ENCODE measurements at places on chromosomes 5 and 9.
A peak's percentile ranks its signal among the peaks of the same experiment; 100 is the strongest.

DNA sequence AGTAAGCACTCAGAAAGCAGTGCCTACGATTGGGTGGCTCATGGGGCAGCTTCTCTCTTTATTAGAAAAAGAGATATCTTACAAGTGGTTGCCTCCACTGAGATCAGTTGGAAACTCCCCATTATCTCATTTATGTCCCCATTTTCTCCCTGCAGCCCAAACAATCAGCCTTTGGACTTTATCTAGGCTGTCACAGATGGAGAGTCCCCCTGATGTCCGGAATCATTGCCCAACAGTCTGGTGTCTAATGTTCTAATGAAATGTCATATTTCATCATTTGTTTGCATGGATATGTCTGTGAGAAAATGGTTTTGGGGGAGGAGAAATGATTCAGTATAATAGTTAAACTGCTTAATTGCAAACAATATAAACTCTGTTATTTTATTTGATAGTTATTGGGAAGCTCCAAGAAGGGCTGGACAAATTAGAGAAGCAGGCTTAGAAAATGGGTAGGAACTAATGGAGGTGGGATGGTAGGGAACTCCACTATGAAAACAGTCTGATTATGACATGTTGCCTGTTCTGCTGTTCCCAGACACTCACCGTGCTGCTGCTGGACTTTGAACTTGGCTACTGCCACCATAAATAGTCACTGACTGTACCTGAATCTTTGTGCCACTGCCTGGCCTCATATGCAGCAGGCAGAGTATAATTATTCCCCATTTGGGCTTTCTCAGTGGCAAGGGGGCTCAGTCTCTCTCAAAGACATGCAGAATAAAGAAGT, 38.3 kb upstream of the SMAD5 start:
- no peak for DNase-seq

DNA sequence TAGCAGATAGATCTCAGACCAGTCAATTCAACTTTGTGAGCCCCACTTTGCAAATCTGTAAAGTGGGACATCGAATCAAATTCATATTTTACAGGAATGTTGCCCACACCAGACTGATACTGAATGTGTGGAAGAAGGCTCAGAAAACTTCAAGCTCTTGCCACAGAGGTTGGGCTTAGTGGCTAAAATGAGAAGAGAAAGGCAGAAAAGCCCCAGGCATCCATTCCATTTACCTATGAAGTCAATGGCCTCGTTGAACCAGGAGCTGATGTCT, 1.7 kb downstream of the DUSP1 start:
- DNase-seq: no peak

DNA sequence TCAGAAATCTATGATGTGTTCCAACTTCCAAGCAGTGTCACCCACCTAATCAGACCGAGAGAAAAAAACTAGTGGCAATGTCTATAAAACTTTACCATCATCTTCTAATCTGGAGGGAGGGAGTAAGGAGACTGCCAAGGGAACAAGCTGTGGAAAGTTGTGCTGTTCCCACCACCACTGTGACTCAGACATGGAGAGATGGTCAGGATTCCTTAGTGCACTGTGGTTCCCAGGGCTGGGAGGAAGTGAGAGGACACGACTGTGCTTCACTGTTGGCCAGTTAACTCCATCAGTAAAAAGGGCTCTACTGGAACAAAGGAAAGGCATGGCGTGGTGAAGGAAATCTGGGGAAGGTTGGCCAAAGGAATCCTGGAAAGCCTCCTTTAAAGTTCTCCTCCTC, 18.8 kb downstream of the TICAM2 start:
- DNase-seq: peak; percentile 90

DNA sequence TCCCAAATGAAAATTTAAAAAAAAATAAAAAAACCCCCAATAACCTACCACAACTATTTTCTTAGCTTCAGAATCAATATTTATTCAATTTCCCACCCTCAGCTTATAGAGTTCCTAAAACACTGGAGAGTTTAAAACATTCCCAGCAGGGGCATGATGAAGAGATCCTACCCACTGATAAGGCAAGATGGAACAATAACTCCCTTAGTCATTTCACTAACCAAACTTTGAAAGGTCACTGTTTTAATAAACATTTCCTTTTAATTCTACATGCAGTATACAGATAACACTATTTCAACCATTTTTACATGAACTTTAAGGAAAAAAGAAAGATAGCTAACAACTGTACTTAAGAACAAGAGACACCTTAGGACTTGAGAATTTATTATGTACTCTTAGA, 34.9 kb upstream of the ACOT12 start:
- DNase-seq: no peak

GRCh38 chr9:70479880-70480291, 65.4 kb upstream of the KLF9 start:
- peak; percentile 73 for DNase-seq

DNA sequence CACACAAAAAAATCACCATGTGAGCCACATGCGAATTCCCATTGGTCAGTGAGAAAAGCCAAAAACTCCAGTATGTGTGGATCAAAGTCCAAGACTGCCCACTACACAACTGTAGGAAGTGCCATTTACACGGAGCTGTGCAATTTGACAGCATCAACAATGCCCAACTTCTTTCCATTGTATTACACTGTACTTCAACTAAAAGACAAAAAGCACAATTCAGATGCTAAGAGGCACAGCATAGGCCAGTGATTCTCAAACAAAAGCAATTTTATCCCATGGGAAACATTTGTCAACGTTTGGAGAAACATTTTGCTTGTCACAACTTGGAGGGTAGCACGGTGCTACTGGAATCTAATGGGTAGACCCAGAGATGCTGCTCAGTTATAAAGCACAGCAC, 39.8 kb downstream of the IARS1 start:
- DNase-seq: no peak

DNA sequence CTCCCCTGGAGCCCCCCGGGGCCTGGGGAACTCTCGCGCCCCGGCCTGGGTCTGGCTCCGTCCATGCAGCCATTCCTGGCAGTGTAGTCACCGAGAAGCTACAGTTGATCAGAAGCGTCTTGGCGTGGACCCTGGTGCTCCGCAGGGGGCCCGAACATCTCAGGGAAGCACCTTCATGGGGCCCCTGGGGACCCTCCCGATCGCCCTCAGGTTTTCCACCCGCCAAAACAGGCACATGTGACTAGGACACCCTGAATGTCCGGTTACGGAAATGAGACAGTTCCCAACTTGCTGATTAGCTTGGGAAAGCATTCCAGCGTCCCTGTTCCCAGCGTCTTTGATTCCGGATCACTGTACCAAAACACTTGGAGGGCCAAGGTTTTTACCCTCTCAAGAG, 472 bp downstream of the FBXO4 start:
- DNase-seq: peak; percentile 33

DNA sequence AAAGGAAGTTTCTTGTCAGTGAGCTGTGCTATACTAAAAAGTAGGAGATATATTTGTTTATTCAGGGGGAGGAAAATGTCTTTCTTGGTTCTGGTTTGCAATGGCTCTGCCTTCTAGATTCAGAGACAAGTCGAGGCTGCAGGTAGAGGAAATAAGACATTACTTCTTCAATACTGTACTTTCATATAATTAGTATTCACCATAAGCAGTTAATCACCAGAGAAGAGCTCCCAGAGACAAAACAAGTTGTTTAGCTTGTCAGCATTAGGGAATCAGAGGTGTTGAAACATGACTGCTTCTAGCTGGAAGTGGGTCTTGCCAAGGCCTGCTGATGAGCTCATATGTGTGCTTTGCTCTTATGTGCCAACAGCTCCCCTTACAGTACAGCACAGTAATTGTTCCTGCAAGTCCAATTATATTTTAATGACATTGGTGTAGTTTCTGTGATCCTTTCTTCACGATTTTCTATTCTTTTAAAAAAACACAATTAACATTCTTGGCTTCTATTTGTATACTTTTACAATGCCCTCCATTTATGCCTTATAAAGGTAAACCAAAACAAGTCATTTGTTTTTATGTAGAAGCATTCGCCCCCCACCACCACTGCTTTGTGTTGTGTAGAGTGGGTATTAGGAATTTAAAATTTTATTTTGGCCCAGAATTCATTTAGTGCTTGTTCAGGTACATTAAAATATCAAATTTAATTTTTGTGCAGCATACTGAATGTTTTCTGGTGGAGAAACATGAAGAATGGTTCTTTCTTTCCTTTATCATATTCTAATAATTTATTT, 112.2 kb downstream of the RPS23 start:
- DNase-seq: peak; percentile 96

DNA sequence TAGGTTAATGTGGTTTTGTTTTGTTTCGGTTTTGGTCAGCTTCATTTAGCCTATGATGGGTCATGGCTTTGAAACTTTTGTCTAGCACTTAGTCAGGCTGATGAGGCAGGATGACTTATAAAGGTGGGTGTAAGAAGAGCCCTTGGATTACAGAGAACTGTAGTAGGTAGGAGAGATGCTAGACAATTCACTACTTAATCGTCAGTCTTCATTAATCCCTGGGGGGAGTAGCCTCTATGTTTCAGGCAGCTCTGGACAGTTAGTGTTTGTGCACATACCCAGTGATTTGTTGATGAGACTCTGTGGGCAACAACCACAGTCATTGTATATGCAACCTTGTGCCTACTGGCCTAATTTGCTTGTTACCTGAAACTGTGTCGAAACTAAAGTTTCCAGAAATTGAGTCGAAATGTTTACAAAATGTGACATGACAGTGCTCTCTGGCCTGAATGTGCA, 113.3 kb downstream of the MTREX start:
- DNase-seq: peak; percentile 31

- peak; percentile 15 for DNase-seq
Measured at GRCh38 chr5:82812575-82812974, 264.6 kb downstream of the TMEM167A start.

DNA sequence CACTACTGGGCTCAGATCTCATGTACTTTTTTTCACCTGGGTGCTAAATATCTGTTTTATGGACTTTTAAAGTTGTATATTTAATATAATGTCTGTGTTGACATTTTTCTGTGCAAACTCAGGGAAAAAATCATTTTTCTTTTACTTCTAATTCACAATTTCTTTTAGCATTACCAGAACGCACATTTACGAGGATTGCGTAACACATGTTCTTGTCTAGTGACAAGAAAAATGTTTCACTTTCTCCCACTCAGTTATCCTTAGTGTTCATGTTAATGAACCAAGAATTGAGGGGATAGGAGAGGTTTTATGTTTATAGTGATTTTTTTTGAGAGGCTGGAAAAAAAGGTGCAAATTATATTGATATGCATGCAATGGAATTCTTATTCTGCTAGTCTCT, 86.3 kb upstream of the PJA2 start:
- DNase-seq: no peak

DNA sequence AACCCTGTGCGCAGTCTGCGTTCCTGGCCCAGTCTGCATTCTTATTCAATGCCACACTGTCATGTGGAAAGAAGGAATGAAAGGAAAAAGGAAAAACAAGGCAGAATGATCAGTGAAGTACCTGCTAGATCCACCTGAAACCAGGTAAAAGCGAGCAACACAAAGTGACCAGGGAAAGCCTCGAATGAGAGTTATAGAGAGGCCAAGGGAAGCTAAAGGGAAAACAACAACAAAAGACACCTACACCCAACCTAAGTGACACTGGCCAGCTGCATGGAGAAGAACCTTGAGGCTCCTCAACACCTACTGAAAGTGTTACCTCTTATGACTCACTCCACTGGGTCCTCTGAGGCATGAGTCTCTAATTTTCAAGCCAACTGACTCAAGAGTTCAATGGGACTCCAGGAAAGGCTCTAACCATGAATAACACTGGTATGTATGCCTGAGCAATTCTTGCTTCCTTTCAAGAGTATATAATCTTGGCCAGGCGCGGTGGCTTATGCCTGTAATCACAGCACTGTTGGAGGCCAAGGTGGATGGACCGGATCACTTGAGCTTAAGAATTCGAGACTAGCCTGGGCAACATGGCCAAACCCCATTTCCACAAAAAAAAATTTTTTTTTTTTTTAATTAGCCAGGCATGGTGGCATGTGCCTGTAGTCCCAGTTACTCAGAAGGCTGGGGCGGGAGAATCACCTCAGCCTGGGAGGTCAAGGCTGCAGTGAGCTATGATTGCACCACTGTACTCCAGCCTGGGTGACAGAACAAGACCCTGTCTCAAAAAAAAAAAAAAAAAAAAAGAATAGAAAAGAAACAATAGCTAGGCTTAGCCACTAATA, 29.0 kb downstream of the MTMR12 start:
- DNase-seq: peak; percentile 24

DNA sequence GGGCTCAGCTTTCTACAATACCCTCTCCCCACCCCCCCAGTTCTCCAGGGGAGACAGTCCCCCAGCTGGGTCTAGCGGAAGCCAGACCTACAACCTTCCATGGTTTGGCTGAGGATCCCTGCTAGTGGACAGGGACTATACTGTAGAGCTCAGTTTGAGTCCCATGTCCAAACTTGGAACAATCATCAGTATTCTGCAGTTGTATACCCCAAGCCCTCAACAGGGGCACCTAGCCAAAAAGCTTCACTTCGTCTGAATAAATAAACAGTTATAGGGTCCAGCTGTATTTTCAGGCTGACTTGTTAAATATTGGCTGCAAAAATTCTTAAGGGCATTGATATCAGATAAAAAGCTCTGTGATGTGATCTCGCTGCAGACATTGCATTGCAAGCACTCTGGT, 15.4 kb upstream of the C9 start:
- DNase-seq: no peak

- DNase-seq: no peak
Measured at GRCh38 chr5:175082866-175083590, 358.6 kb downstream of the MSX2 start.

DNA sequence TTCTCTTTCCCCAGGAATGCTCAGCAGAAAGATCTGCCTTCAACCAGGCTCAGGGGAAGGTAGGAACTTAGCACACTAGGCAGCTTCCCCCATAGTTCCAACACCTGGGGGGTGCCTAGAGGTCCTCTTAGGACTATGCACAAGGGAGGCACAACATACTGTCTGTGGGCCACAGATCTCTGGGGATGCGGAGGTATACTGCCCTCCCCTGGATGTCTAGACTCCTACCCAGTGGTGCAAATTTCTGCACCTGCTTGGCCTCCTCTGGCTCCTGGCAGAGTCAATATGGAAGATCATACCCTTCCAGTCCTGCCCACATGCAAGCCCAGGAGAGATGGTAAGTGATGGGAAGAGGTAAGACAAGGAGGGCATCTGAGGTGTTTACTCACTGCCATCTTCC, 247.5 kb upstream of the DAPK1 start:
- DNase-seq: no peak

DNA sequence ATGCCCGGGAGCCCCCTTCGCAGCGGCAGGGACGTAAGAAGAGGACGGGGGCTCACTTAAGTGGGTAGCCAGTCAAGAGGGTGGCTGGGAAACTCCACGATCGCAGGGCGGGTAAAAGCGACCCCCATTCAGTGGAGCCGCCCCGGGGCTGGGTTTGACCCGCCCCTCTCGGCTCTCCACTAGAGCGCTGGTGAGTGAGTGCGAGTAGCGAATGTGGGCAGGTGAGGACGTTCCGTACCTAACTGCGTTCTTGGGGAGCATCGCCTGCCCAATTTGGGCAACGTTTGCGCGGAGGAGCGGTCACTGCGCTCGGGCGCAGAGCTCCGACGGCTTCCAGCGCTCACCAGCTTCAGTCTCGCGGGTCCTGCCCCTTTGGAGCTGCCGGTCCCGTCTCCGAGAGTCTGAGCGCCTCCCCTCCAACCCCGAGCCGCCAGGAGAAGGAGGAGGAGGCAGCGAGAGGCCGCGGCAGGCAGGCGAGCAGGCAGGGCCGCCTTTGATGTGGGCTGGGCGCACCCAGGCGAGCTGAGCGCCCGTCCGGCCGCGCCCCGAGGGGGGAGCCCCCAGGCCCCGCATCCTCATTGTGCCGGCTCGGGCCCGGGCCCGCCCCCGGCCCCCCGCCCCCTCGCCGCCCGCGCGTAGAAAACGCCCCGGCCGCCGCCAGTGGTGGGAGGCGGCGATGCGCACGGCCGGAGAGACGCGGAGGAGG, at the start of gene FGF18:
TSS of gene FGF18 (plus strand) at position 666 of the 706 bp plus-strand sequence. CDS start 553 bp downstream, outside the sequence.
- peak; percentile 28 for DNase-seq

GRCh38 chr5:175684931-175685330, 27.1 kb downstream of the HRH2 start:
- no peak for DNase-seq
